ENCODE measurements at places on chromosomes 7 and 10.

GRCh38 chr10:102963756-102964025, 45.6 kb downstream of the CNNM2 start:
- DNase-seq: no peak

DNA sequence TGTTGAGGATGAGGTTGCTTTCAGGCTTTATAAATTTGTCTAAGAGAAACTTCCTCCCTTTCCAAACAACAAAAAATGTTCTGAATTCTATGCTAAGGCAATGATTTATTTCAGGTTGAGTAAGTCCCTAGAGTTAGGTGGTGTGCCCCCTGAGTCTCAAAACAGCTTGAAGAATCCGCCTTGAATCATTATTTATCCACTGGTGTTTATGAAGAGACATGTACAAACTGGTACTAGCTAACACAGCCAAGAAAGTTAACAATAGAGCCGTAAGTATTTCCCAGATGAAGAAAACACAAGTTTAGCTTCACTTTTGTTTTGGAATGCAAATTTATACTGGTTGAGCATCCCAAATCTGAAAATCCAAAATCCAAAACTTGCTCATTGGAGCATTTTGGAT, 66.2 kb upstream of the SRPK2 start:
- DNase-seq: no peak

- DNase-seq: no peak
These were observed 48.0 kb downstream of the ST7 start for GRCh38 chr7:117001283-117001682.

DNA sequence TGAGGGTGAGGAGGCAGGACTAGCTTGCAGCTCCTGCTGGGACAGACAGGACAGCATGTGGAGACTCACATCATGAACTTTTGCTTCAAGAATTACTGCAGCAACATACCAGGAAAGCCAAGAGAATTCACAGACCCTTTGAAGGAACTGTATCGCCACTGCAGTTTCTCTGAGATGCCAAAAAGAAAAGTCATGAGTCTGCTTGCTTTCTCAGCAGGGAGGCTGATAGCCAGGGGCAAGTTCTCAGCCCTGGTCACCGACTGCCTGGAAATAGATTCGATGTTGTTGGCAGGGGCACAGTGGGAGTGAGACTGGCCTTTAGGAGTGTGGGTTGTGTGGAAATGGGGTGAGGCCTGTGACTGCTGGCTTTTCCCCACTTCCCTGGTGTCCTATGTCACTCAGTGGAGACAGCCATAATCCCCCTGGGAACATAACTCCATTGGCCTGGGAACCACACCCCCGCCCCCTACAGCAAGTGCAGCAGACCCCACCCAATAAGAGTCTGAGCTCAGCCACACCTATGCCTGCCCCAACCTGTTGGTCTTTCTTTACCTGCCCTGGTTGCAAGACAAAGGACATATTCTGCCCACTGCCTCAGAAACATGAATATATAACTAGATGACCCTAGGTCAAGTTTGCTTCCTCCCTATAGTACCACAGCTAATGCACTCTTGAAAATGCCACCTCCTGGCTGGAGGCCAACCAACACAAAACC, 1.6 kb upstream of the SAMD9 start:
- DNase-seq: no peak

DNA sequence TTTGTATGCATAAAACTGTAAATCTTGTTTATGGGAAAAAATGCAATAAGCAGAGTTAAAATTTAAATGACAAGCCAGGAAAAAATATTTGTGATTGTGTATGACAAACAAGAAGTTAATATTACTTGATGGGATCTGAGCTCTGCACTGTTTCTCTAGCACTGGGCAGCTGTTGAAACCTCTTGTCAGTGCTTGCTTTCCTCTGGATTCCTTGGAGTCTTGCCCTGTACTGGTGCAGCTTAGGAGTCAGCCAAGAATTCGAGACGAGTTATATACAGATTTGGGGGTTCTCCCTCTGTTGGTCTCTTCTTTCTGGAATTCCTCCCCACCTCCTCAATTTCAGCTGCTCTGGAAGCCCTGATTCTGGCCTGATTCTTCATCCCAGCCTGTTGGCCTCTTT, 24.3 kb upstream of the OPN4 start:
- DNase-seq: no peak
